ENCODE measurements at places on chromosomes 5 and 9.

DNA sequence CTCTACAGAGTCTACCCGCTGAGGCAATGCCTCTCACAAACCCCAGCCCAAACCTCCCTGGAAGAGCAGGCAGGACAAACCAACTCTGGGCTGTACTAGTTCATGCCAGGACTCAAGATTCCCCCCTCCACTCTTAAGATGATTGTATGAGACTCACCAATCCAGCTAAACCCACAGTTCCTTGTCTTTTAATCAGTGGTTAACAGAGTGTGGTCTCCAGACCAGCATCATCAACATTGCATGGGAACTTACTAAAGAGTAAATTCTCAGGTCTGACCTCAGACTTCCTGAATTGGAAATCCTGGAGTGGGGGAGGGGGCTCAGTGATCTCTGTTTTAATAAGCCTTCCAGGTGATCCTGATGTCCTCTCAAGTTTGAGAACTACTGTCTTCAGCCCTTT, 240.9 kb downstream of the GAS1 start:
- no peak for DNase-seq

DNA sequence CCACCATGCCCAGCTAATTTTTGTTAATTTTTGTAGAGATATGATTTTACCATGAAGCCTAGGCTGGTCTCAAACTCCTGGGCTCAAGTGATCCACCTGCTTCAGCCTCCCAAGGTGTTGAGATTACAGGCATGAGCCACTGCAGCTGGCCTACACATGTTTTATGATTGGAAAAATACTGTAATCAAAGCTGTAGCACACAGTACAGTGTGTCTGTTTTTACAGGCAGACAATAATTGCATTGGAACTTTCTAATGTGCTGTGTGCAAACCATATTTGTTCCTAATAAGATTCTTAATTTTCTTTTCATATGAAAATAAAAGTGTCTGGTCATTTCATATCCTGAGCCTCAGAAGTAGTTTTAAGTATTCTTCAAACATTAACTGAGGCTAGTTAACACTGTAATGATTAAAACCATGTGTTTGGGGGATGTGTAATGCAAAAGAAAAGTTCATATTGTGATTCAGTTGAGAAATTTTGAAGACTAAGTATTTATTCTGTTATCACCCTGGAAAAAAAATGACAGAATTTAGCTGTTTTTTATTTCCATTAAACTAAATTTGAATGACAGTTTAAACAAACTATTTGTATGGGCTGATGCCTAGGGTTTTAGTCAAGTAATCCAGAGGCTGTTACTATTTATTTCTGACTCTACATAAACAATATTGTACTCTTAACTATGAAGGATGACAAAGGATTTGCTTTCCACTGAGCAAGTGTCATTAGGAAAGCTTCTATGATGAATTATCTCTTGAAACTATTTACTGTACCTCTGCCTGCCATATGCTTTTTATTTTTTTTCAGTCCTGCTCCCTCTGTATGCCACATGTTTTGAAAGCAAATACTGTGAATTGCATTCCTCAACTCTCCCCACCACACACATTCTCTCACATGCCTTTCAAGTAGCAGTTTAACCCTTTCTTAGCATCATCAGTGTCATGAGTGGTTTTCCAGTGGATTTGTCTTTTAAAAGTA, 111.5 kb downstream of the MTREX start:
- DNase-seq: peak; percentile 35

DNA sequence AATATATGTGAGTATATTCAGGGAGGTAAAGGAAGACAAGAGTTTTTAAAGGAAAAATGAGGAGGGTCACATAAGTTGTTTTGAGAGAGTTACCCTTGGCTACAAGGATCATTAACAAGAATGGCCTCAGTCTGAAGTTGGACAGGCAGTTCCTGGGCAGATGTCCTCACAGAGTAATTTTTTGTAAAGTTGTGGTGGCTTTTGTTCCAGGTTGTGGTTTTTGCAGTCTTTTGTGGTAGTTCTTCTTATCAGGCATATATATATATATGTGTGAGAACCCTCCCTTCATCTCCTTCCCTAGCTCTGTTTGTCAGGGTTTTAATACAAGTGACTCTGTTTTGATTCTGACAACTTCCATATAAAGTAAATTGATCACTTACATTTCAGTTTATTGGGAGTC, 60.0 kb downstream of the CSNK1G3 start:
- DNase-seq: no peak

DNA sequence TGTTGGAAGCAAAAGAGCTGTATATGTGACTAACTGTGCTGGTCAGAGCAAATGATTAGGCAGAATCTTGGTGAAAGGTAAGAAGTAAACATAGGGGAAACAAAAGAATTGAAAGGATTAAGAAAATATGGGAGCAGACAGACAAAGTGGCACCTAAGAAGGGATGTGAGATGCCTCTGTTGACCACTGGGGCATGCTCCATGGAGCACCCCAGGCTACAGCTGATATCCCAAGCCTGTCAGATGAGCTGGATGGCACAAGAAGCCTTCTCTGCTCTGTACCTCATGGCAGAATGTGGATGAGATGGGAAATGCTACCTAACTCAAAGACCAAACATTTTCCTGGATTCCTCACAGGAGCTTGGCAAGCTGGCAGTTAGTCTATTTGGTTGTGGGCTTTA, 89.3 kb upstream of the SLIT3 start:
- DNase-seq: no peak

DNA sequence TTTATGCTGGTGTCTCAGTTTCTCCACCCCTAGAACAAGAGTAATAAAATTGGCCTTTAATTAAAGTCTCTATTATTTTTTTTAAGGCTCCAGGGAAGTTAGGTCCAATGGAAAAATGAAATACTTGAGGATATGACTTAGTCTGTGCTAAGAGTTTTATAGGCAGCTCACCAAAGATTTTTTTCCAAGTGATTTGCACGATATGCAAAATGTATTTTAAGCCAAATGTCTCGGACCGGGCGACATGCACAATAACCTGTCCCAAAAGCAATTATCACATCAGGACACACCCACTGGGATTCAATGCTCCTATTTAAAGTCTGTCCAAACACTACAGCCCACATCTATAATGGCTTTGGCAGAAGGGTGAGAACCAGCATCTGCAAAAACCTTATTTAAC, 136.1 kb upstream of the ANKH start:
- DNase-seq: no peak

DNA sequence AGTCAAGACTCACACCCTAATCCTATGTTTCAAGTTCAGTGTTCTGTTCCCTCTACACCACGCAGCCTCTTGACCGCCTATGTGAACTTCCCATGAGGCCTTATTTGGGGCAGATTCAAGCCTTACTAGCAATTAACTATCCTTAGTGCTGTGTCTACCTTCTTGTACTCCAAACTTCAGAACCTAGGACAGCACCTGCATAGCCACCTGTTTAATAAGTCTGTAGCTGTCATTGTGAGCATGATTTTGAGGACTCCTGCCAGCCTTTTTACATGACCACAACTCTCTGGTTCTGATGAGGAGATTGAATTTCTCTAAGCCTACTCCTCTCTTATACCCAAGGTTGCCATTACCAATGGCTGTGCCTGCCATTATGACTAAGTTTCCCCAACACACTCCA, 50.8 kb upstream of the PCSK1 start:
- peak; percentile 1 for DNase-seq

DNA sequence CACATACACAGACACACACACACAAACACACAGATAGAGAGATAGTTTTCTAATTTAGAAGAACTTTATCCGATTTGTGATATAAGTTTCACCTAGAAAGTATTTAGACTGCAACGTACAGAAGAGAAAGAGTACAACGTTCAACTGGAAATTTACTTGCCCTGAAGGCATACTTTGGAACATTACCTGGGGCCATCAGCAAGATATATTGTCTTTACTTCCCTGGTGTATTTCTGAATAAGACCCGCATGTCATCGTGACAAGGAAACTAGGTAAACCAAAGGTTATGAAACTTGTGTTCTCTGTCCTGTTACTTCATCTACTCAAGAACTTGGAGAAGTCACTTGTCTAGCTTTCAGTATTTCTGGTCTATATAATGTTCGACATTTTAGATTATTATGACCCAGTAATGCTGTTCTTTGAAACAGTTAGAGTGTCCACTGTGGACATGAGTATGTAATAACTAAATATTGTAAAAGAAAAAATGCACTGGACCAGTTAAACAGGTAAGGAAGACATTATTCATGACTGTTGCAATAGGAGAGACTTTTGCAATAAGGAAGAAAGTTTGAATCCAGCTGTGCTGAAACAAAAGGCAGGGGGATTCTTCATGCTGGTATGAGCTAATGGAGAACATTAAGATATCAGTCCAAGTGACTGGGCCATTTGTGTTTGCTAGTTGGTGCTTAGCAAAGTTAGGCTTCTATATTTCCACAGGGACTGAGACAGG, 1791.1 kb downstream of the MAT2B start:
- DNase-seq: no peak

DNA sequence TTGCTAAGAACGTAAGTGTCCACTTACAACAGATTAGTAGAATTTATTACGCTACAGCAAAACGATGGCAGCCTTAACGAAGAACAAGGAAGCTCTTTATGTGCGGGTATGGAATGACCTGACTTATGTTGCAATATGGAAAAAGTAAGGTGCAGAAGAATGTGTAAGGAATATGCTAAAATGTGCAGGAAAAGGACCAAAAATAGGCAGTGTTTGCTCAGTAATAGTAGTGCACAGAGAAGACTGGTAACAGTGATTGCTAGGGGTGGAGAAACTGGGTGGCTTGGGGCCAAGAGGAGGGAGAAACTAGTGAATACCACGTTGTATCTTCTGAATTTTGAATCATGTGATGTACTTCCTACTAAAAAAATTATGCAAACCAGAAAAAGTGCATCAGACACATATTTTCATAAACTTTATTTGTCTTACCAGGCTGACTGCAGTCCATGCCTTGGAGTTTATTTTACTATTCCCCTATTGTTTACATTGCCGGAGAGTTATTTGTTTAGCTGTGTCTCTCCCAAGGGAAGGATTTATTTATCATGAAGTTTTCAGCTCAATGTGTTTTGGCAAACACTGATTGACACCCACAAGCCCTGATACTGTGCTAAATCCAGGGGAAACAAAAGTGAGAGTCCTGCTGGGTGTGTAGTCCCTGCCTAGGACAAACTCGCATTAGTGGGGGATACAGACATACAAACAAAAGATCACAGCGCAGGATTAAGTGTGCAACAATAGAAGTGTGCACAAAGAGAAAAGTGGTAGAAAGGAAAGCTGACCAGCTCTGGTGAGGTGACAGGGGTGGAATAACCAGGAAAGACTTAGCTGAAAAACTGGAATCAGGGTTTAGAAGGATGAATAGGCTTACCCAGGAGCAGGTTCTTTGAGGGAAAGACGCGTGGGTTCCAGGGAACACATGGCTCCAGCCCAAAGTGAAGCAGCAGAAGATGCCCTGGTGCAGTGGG, 34.0 kb upstream of the ZNF484 start:
- no peak for DNase-seq

DNA sequence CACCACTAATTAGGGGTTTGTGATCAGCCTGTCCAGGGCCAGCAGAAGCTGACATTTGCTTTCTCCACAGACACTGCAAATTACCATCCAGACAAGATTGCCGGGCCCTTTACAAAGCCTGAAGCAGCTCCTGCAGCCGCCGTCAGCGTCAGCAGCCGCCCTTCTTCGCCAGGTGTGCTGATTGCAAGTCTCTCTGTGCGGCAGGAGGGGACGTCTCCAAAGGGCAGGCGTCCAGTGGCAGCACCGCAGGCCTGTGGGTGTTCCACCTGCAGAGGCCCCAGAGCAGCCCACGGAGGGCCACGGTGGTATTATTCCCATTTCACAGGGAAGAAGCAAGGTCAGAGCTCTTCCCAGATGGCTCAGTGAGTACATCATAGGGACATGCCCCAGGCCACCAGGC, 108.0 kb upstream of the PPP1R26 start:
- DNase-seq: no peak

GRCh38 chr9:366620-367019, 152.0 kb downstream of the DOCK8 start:
- DNase-seq: no peak

DNA sequence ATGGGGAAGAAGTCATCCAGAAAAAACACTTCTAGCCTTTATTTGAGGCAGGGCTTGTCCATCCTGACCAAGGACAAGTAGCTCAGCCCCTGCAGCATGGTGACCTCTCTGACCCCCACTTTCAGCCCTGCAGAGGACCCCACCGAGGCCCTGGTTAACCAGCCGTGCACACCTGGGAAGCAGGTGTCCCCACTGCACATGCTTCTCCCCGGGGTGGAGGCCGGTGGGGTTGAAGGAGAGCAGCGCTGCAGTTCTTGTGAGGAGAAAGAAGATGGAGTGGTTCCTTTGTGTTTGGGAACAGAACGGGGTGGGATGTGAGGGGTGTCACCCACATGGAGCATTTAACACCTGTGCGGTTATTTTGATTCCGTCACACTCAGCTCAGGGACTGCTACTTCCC, 21.1 kb upstream of the ZBTB34 start:
- DNase-seq: no peak

GRCh38 chr9:15132091-15132490, 174.9 kb downstream of the TTC39B start:
- no peak for DNase-seq

GRCh38 chr5:1381370-1382247, 36.7 kb upstream of the CLPTM1L start:
- no peak for DNase-seq

- DNase-seq: no peak
Observed at GRCh38 chr5:129051283-129051682, 43.3 kb upstream of the ISOC1 start.

DNA sequence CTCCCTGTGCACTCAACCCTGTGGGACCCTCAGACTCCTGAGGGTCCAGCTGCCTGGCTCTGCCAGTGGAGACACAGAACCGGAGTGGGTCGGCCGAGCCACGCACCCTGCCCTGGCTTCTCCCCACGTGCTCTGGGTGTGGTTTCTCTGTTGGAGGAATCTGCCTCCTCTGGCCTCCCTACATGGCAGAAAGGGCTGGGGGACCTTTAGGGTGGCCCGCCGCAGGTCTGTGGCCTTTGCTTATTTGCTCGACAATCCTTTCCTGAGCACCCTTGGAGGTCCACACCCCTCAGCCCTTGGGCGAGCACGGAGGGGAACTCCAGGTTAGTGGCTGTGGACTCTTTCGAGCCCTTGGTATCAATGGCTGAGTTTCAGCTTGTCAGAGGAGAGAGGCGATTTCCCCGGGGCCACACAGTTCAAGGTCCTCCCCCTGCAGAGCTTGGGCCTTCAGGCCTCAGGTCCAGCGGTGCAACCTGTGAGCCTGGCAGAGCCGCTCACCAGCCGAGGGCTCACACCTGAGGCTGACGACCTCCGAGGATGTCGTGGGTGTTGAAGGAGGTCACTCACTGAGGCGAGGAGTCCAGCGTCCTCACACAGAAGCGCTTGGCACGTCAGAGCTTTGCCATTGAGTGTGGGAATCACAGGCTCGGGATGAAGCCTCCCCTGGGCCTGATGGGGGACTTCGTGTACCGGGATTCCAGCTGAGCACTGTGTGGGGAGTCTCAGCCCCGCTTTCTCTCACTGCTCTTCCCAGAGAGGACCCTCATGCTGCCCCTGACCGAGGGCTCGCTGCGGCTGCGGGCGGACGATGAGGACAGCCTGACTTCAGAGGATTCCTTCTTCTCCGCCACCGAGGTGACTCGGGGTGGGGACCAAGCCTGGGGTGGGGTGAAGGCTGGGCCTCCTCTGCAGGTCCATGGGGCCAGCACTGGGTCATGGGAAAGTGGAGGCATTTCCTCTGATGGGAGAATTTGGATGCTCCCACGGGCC, 20.8 kb upstream of the DOLPP1 start:
- DNase-seq: no peak
